ENCODE measurements at places on chromosomes 7 and 10. TPM values are rescaled to one million over a fixed set of nuclear protein-coding genes. Genes with fewer than 3 reads are reported as not detected.

GRCh38 chr7:5652829-5653228 is 128.6 kb downstream of the RNF216 start:
- DNase-seq, result no peak

GRCh38 chr7:123096434-123096833 is 100.9 kb upstream of the TAS2R16 start:
- no peak for DNase-seq

DNA sequence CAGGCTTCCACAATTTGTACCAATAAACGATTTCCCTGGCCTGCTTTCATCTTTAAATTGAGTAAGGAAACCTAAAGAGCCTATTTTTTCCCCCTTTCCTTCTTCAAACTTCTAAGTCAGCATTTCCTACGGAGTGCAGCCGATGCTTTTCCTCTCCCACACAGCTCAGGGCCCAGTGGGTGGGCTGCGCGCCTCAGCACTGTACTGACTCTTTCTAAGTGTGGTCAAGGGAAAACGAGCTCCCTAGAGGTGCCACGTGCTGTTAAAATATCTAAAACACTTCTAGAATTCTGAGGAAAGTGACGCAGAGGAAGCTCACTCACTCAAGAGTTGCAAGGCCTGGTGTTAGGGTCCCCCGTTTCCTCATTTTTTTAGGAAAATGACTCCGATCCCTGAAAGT is 29.0 kb downstream of the STEAP1B start:
- no peak for DNase-seq

GRCh38 chr7:68247126-68247525 is 1250.5 kb downstream of the TYW1 start:
- no peak for DNase-seq

DNA sequence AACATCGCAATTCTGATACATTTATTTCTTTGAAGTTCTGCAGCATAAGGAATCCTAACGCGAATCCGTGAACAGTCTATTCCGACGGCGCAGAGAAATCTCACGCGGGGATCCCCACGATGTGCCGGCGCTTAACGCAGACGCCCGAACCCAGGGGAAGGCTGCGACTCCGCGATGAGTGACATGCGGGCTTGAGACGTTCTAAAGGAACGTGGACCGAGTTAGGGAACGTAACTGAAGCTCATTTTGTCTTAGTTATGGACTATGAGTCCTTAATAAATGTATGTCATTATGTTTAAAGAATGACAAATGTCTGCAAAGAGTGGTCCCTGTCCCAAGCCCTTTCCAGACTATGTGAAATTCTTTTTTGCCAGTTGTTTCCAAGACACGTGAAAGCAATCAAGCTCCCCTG is 995 bp upstream of the PARD3 start:
- DNase-seq, result peak; percentile 4

ADAM12 gene
- total RNA-seq, result 33.9 TPM

DNA sequence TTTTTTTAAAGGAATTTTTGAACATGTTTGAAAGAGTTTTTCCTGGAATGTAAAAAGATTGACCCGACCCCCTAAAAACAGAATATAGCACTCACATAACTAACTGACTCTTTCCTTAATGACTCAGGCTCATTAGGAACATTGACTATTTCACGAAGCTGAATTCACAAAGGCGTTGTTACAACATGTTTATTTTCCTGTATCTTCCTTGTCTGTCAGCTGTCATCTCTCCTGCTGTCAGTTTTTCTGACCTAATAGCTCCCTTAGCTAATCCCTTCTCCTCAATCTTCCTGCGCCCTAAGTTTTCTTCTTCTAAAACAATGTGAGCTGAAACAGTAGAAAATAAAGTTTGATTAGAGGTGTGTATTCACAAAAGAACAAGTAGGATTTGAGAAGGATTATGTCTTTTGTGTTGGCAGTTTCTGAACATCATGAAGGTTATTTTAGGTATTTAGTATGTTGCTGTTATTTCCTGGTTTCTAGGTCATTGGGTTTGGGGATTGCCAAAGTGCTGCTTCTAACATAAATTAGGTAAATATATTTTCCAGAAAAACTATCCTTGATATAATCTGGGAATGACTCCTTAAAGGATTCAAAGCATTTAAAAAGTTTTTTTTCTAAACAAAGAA is 4.6 kb upstream of the MDFIC start:
- no peak for DNase-seq

DNA sequence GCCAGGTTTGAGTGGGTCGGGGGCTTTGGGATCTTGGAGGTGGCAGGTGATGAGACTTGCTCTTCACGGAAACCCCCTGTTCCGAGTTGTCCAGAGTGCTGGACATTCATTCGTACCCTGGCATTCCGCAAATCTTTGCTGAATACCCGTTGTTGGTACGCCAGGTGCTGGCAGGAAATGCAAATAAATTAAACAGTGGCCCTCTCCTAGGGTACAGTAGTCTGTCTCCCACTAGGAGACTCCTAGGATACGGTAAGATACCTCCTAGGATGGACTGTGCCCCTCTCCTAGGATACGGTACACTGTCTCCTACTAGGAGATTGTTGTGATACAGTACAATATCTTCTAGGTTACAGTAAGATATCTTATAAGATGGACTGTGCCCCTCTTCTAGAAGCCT is 544 bp downstream of the SEC23IP start:
- DNase-seq, result no peak

DNA sequence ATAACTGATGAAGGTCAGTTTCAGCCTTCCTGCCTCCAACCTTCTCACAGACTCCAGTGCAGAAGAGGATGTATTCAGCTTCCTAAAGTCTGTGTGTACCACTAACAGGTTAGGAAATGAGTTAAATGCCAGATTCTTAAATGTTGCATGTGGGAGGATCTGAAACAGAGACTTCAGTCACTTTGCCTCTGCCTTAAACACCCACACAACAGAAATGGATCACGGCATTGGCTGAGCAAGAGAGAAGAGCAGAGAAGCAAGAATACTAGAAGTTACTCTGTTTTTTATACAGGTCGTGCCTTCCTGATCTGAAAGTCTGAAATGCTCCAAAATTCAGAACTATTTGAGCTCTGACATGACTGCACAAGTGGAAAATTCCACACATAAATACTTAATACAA is 98.9 kb upstream of the ARHGAP21 start:
- DNase-seq, result no peak

CHST3 gene
- total RNA-seq, result 29.9 TPM

DNA sequence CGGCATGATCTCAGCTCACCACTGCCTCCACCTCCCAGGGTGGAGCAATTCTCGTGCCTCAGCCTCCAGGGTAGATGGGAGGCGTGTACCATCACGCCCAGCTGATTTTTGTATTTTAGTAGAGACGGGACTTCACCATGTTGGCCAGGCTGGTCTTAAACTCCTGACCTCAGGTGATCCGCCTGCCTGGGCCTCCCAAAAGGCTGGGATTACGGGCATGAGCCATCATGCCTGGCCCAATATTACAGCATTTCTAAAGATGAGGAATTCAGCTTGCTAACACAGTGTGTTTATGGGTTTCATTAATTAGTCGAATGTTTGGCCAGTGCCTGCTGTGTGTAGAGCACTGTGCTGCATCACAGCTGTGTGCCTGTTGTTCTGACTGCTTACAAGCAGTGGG is 3.7 kb downstream of the WDR37 start:
- DNase-seq, result no peak
